ENCODE measurements at places on chromosomes 12 and 14.
A peak's percentile ranks its signal among the peaks of the same experiment; 100 is the strongest.

DNA sequence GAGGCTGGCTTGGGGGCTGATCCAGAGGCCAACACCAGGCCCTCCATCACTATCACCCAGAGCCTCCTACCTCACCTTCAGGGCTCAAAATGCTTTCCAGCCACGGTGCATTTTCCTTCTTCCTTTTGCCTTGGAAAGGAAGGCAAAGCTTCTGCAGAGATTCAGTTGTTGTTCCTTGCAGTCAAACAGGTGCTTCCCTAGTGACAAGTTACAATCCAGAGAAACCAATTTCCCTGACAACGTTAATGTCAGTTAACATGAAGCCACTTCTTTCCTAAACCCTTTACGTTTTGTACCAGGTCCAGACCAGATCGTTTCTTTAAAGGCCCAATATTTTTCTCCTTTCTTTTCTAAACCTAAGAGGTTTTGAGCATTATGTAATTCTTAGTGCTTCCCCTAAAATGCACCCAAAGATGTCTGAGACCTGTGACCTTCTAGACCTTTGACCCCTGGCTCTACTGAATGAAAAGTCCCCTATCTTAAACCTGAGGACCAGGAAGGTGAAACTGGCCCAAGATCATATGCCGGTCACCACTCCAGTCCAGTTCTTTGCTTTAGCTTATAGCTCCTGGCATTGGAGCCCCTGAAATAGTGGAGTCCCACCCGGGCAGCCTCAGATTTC lies 211.5 kb downstream of the SLC41A2 start:
- no peak for DNase-seq

DNA sequence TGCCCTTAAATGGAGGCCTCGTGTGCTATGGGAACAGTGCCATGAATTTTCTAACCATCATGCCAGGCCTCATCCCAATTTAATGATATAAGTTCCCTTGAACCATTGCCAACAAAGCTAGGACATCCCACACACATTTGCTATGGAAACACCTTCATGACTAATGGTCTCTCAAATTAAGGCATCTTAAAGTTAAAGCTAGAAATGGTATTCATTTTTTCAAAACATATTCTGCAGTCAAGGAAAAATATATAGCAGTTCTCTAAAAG lies 117.3 kb downstream of the BTG1 start:
- DNase-seq: no peak

DNA sequence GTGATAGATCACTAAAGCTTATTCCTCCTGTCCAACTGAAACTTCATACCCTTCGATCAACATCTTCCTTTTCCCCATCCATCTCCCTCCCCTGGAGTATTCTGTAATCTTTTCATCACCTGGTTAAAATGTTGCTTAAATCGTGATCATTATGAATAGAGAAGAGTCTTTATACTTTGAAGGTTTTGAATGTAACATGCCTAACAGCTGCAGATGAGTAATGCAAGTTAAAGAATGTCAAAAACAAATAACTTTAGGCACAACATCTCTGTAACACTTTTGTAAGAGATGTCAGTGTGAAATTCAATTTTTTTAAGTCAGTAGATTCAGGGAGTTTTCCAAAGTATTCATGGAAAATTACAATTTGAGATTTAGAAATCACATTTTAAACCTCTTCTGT lies 25.0 kb downstream of the RXYLT1 start:
- DNase-seq: no peak

DNA sequence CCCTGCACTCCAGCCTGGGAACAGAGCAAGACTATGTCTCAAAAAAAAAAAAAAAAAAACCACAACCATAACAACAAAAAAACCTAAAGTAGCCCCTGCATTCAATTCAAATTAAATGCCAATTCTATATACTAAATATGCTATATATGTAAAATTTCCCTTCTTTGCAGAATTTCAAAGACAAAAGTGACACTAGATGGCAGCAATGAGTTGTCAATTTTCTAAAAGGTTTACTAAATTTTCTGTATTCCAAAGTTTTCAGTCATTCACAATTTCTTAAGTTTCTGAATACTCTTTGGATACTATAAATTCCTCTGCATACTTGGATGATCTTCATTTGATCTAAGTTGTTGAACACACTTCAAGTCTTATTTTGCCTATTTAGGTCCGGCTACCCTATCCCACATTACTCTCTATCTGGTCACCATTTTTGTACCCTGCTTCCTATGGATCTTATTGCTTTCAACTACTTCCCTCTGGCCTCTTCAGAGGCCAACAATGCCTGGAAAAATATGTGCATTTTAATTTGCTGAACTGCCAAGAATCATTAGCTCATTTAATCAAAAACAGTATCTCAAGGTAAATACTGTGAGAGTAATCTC lies 27.9 kb downstream of the HNRNPC start:
- DNase-seq: peak; percentile 48

- no peak for DNase-seq
Measured at GRCh38 chr14:99951085-99951484, 114.1 kb upstream of the EVL start.

DNA sequence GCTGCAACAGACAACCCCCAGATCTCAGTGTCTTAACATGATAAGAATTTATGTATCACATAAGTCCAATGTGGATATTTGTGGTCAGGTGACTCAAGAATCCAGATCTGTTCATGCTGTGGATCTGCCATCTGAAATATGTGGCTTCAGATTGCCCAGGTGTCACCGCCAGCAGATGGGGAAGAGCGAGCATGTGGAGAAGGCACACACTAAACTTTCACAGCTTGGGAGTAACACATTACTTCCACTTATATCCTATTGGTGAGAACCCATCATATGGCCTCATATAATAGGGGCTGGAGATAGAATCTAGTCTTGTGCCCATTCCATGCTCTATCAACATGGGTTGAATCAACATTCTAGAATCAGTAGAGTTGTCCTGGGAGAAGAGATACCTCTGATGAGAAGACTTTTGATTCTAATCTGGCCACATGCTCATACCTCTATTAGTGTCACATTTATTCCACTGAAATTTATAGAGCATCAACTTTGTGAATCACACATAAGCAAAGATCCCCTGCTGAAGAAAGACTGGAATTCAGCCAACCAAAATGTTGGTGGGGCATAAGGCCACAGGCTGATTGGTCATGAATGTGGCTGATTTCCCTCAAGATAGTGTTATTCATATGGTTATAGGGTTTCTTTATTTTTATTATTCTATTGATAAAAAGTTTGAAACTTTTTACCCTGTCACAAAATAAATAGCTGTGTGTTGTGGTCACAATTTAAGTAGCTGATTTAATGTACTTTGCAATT lies 6.0 kb upstream of the CALCOCO1 start:
- no peak for DNase-seq

- no peak for DNase-seq
Measured at GRCh38 chr12:130661486-130662255, 54.4 kb downstream of the RIMBP2 start.

DNA sequence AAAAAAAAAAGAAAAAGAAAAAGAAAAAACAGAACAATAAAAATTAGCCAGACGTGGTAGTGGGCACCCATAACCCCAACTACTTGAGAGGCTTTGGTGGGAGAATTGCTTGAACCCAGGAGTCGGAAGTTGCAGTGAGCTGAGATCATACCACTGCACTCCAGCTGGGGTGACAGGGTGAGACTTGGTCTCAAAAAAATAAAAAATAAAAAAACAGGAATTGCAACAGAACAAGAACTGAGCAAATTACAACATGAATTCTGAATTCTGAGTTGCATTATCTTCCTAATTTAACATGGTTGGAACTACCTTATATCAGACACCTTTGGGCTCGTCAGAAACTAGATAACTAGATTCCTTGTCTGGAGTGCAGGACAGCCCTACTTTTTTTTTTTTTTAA lies 53.3 kb upstream of the NR2C1 start:
- no peak for DNase-seq

- DNase-seq: no peak
Measured at GRCh38 chr12:117394491-117394890, 33.1 kb upstream of the NOS1 start.

DNA sequence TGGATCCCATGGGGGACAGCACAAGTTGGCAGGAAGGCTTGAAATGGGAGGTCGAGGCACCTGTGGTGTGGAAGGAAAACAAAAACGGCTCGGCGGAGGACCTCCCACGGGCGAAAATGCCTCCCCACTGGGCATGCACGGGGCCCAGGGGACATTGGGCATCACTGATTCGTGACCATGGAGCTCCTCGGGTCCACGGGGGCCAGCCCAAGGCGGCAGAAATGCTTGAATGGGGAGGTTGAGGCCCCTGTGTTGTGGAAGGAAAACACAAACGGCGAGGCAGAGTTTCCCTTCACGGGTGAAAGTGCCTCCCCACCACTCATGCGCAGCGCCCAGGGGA lies 376.0 kb downstream of the ALG10 start:
- DNase-seq: no peak

DNA sequence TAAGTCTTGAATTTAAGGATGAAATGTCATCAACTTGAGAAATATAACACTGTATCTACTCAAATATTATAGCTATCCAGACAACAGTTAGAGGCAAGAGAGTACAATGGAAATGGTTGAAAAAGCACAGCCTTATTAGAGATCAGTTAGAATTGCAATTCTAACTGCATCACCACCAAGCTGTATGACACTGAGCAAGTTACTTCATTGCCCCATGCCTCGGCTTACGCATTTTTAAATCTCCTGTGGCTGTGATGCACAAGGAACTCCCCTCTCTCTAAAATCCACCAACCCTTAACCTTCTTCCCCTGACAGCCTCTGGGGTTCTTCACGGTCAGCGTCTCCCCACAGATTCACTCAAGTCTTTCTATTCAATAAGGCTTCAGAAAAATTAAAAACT lies 75.1 kb downstream of the MED13L start:
- no peak for DNase-seq

DNA sequence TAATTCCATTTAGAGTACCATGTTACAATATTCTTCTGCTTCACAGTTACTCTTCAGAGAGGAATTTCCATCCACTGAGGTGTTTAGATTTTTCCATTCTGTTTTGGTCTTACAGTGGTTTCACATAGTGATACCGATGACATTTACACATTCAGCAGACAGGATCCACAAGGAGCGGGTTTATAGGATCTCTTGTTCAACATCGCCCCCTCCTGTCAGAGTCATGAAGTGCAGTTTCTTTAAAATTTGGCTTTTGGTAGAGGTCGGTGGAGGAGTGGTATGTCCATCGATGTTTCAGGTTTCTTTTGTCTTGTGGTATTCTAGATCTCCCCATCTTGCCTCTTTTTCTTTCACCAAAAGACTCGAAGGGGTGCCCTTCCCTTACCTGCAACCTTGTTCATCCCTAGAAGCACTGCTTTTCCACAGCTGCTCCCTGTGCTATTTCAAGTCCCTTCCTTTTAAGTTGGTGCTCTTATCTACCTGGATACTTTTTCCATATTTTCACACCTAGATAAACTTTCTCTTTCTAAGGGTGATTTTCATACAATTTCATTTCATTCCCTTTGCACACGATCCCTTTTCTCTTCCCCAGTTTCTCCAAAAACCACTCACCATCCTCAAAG lies 181.3 kb downstream of the ITPR2 start:
- DNase-seq: peak; percentile 77

GRCh38 chr12:95116773-95117172 lies 43.4 kb upstream of the NR2C1 start:
- no peak for DNase-seq

- peak; percentile 70 for DNase-seq
Measured at GRCh38 chr12:114662512-114663177, 21.3 kb downstream of the TBX3 start.

GRCh38 chr14:96574633-96575632 lies 72.8 kb downstream of the PAPOLA start:
- DNase-seq: no peak

- peak; percentile 45 for DNase-seq
Measured at GRCh38 chr12:116820064-116820656, 61.1 kb downstream of the HRK start.

DNA sequence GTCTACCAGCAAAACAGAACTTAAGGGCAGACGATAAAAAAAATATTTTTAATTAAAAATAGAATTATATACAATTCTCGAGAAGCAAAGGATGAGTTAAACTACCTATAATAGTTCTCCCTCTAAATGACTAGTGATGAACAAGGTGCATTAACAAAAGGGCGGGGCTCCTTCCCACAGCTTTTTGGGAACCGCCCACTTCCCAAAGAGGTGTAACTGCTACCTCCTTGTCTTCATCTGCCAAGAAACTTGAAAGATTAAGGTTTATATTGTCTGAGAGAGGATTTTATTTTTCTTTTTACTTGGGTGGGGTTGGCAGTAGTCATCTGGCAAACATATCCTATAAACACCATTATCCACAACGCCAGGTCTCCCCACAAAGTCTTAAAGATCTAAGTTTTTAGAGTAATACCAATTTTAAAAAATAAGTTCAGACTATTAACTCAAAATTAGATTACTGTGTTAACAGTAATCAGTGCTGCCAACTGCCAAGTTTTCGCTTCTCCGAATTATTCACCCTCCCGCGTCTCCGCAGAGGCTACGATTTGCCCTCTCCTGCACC lies 938 bp downstream of the RALGAPA1 start:
- no peak for DNase-seq

GRCh38 chr12:130976171-130976720 lies 22.5 kb downstream of the ADGRD1 start:
- DNase-seq: no peak

- DNase-seq: no peak
Measured at GRCh38 chr14:42802346-42802745, 1195.7 kb downstream of the LRFN5 start.

- no peak for DNase-seq
Measured at GRCh38 chr12:52551216-52551865, 1.6 kb downstream of the KRT71 start.

DNA sequence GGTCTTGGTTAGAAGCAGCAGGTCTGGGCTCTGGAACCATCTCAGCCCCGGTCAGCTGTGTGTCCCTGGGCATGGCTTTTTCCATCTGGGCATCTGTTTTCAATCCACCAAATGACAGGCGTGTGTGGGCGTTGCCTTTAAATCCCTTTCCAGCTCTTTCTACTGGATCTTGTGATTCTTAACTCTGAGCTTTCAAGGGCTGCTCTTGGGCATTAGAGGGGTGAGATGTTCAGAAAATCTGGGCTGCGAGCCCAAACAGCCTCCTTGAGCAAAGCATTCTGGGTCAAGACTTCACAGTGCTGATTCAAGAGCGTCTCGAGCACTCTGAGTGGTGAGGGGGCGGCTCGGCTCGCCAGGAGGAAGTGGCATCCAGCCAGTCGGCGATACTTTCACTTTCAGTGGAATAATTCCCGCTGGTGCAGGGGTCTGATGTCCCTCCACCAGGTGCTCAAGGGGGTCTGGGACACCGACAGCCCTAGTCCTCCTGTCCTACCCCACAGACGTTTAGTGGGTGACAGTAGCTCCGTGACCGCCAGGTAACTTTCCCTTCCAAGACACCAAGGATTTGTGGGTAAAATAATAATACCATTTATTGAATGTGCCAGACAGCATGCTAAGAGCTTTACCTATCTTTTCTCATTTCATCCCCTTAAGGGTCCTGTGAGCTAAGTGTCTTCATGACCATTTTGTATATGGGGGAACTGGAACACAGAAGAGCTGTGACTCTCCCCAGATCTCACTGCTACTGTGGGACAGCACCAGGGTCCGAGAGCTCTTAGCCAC lies 114.0 kb downstream of the PLXNC1 start:
- no peak for DNase-seq

DNA sequence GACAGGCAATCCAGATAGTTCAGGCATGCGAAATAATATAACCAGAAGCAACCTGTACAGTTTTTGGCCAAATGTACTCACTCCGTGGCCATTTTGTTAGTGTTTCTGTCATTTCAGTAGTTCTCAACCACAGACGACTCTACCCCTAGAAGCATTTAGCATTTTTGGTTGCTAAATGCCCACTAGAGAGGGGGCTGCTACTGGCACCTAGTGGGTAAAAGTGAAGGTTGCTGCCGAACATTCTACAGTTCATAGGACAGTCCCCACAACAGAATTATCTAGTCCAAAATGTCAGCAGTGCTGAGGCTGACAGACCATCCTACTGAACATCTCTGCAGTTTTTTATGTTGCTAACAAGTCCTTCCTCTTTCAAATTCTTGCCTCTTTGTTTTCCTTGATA lies 107.4 kb downstream of the TSHR start:
- DNase-seq: peak; percentile 69
